ENCODE measurements at places on chromosomes 1 and 21. TPM values are rescaled to one million over a fixed set of nuclear protein-coding genes. Genes with fewer than 3 reads are reported as not detected.

DNA sequence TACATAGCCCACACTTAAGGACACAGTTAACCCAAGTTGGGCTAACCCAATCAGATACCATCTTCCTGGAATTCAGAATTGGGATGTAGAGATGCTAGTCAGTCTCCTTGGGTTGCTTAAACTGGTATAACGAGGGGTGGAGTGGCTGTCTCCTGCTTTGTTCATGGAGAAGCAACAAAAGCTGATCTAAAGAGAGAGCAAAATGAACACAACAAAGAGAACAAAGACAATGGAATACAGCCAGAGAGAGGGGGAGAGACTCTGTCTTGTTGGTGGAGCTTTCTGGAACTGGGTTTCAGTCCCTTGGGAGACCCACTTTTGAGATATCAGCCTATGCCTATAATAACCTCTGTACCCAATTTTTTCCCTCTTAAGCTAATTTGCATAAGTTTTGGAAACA lies 138.1 kb downstream of the ATG4C start:
- no peak for DNase-seq

DNA sequence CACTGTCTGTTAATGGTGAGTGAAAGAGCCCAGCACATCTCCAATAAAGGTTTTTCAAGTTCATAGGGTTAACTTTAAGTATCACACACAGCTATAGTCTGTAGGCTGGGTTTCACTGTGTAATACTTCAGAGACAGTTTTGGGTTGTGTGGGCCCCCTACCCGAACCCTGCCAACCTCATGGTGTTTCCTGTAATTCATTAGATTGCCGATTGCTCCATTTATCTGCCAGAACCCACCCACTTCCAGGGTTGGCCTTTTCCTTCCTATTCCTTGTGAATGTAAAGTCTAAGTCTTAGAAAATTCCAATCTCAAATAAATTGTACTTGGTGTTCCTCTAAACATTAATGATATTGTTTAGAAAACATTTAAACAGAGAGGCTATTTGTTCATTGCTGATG lies 43.6 kb downstream of the CTTNBP2NL start:
- DNase-seq: no peak

GRCh38 chr1:248695451-248696132 lies 7.0 kb downstream of the OR14I1 start:
- DNase-seq: no peak

- DNase-seq: no peak
These were observed 2.9 kb downstream of the TTC22 start for GRCh38 chr1:54798206-54798605.

- DNase-seq: no peak
These were observed 133.8 kb downstream of the PTPRC start for GRCh38 chr1:198772626-198773025.

- DNase-seq: no peak
These were observed 46.7 kb upstream of the FOXO6 start for GRCh38 chr1:41314376-41315145.

- no peak for DNase-seq
These were observed 71.8 kb upstream of the CSF1 start for GRCh38 chr1:109838838-109839240.

DNA sequence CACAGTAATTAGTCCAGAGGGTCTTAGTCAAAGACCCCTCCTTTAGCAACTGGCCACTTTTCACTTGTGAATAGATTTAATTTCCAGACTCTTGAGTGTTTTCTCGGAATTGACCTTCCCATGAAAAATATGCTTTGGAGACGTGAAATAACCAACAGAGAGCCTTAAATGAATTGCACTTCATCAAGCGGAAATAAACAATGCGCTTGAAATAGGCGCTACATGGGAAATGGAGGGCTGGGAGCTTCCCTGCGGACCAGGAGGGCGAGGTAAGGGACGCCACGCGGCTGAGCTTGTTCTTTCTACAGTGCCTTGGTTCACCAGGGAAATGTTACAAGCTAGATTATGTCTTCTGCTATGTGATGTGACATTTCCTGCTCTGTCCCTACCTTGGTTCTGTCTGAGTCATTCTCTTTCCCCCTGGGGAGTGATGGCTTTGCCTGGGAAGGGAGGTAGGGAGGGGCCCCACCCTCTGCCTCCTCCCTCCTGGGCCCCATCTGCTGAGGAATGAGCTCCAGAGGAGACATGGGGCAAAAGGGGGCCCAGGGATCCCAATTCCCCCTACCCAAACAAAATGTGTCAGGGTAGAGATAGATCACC lies 619.3 kb downstream of the PTPRU start:
- DNase-seq: no peak

DNA sequence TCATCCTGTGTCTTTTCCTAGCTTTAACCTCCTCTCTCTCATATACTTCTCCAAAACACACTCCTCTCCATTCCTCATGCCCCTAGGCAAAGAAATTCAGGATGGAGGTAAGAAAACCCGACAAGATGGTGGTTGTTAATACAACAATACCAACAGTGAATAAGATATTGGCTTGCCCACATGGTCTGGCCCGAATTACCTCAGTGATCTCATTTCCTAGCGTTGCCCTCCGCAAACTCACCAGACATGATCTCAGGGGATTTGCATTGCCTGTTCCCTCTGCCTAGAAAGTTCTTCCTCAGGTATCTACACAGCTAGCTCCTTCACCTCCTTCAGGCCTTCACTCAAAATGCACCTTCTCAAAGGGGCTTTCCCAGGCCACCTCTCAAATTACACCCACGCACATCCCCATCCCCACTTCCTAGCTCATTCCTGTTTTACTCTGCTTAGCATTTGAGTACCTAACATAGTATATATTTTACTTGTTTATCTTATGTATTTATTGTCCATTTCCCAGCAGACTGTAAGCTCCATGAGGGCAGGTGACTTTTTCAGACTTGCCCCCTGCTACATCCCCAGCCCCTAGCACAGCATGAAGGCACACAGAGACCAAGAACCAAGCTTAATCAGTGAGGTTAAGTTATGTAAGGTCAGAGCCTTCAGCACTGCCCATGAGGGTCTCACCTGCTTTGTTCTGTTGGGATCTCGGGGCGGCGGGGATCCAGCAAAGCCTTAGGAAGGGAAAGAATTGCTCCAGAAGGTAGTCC lies 10.2 kb upstream of the UBR4 start:
- no peak for DNase-seq

GRCh38 chr1:116853680-116854402 lies 55.9 kb upstream of the PTGFRN start:
- no peak for DNase-seq

GRCh38 chr1:182984621-182985020 lies 31.7 kb upstream of the SHCBP1L start:
- no peak for DNase-seq

- no peak for DNase-seq
These were observed 61.2 kb upstream of the DPH5 start for GRCh38 chr1:101086783-101087182.

- no peak for DNase-seq
These were observed 50.2 kb downstream of the KCNN3 start for GRCh38 chr1:154819628-154820590.

GRCh38 chr1:214331827-214332423 lies 51.0 kb downstream of the SMYD2 start:
- DNase-seq: no peak

GRCh38 chr1:2425892-2426291 lies 13.5 kb upstream of the PEX10 start:
- no peak for DNase-seq

DNA sequence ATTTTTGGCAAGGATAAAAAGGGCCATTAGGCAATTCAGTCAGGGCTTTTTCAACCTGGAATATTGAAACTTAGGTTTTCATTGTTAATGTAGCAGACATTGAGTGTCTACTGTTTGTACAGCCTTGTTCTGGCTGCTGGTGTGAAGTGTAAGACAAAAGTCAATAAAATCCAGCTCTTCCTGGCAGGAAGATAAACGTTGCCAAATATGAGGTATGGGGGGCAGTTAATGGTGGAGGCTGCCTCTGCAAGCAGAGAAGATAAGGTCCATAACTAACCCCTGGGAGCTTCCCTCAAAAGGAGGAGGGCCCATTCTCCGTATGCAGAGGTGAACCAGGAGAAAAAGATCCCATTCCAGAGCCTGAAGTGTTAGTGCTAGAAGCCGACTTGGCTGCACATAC lies 19.5 kb upstream of the SHE start:
- DNase-seq: no peak

The CENPF gene
- total RNA-seq: 2.3 TPM

The C1orf53 gene
- total RNA-seq: 4.6 TPM

The KRTAP26-1 gene
- not detected for total RNA-seq

The OR2W3 gene
- total RNA-seq: 0.46 TPM

The BGLAP gene
- total RNA-seq: 1.8 TPM

The VCAM1 gene
- 28.4 TPM for total RNA-seq

The SV2A gene
- 7.5 TPM for total RNA-seq

The SPRR2A gene
- total RNA-seq: not detected
